ENCODE measurements at places on chromosomes 16 and 17.

GRCh38 chr17:48439875-48440505 is 10.0 kb upstream of the SKAP1 start:
- DNase-seq: peak; percentile 51

- DNase-seq: no peak
These were observed 2.5 kb upstream of the AKAP10 start for GRCh38 chr17:19979917-19980770.

GRCh38 chr16:81241706-81242105 is 3.2 kb downstream of the BCO1 start:
- no peak for DNase-seq

DNA sequence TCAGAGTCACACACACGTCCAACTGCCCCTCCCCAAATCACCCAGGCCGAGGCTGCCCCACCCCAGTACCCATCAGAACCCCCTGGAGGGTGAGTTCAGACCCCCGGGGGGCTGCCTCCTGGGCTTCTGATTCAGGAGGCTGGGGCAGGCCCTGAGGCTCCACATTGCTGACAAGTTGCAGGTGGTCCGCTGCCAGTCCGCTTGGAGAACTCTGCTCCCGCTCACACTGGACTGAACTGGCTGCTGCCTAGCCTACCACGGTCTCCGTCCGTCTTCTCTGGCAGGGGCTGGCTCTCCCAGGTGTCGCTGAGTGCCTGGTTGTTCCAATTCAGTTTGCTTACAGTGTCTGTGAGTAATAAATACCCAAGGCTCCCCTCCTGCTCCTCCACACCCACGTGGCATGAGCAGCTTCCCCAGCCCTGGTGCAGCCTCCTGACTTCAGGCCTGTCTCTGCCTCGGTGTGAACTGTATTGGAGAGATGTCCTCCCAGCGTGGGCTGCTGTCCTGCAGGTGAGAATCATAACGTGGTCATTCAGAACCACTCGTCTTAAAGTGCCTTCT is 163.4 kb downstream of the LAT start:
- DNase-seq: no peak

DNA sequence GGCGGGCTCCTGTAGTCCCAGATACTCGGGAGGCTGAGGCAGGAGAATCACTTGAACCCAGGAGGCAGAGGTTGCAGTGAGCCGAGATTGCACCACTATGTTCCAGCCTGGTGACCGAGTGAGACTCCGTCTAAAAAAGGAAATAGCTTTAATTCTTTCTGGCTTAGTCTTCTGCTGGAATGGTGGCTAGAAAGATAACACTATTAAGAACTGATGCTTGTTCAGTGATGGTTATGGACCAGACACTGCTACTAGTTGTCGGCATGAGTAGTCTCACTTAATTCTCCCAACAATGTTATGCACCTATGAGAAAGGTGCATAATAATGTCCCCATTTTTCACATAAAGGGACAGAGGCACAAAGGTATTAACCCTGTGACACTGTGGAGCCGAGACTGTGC is 188.7 kb downstream of the HS3ST3A1 start:
- no peak for DNase-seq

Measured in activated CD4-positive, alpha-beta T cell treated with anti-CD3 and anti-CD28 coated beads, Interleukin-2, amount 50 U/mL, for 16 hours (primary cell).